ENCODE measurements at places on chromosomes 6 and 20.
A peak's percentile ranks its signal among the peaks of the same experiment; 100 is the strongest.

- DNase-seq = no peak
Measured at GRCh38 chr6:145075425-145075824, 659.9 kb downstream of the EPM2A start.

- DNase-seq = peak; percentile 81
Measured at GRCh38 chr20:25227317-25227831, 20.5 kb upstream of the PYGB start.

DNA sequence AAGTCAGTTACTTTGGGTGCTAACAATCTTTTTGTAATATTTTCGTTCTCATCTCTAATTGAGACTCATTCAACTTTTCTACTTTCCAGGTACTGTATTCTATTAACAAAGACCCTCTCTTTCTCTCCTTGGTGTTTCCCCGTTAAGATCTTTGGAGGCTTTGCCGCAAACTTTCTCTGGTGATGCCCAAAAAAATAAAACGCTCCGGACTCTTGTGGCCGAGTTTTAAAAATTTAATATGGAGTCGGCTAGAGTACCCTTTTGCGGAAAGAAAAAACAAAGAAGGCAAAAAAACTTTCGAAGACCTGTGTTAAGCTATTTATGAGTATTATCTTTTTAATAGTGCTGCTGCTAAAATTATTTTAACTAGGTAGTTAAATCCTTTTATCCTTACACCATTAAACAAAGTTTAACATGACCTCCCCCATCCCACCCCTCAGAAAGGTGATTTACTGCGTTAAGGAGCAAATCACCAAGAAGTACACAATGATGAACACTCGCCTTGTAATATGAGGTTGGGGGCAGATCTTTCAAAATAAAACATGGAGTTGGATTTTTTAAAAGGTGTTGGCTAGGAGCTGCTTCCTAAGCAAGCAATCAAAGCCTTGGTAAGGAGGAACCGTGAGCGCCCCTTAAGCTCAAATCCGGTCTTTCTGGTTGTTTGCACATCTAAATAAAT lies 10.0 kb downstream of the SIM1 start:
- DNase-seq = no peak

DNA sequence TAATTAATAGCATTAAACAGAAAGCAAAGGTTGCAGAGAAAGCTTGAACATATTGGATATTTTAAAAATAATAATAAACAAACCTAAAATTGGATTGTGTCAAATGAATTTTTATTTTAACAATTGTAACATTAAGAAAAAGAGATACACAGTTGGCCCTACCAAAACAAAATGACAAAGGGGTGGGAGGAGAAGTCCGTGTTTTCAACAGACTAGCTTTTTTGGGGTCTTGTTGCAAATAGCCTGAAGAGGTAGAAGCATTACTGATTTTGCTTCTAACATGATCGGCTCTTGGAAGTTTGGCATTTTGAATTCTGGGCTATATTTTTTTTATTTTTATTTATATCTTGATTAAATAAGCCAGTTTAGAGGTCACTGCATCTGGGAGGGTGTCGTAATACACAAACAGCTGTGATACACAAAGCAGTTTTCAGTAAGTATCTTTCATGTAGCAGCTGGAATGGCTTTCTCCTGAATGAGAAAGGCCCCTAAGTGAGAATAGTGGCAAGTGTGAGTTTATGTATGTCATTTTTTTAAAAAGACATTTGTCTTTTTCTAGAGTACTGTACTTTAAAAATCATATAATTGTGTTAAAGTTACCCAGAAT lies 85.5 kb upstream of the ZNF217 start:
- peak; percentile 42 for DNase-seq

GRCh38 chr6:26124781-26125685 lies 37.8 kb downstream of the HFE start:
- no peak for DNase-seq

DNA sequence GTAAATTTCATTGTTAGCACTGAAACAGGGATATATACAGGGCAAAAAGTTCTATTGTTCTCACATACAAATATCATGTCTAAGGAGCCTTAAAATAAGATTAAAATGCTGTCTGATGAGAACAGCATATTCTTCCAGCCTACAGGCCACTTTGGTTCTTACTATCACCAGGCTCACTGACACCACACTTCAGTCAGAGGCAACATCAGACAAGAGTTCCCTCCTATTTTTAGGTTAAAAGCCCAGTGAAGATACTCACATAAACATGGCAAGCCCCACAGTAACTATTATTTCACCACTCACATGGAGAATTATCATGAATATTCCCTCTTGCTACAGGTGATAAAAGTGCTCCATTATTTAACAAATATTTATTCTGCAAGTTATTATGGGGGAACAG lies 175.8 kb downstream of the ISM1 start:
- no peak for DNase-seq

DNA sequence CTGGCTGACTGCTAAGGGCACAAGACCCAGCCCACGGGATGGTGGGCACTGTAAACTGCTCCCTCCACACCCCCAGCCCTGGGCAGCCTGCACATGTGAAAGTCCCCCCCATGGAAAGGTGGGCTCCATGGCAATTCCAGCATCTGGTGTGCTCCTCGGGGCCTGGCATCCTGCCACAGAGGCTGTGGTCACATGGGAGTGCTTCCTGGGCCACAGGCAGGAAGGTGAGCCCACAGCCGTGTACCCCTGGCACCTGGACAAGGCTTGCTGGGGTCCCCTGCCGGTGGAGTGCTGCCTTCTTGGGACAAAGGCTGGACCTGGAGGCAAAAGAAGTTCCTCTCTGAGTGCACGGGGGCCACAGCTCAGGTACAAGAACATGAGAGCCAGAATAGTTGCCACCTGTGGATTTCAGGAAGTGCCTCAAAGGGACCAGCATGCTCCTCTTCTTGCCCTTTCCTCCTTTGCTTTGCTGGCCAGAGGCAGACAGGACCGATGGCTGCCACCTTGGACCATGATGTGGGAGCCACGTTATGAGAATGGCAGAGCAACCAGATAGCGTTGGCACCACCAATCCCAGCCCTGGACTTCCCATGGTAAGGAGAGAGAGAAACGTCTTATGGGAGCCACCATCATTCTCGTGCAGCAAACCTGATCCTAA lies 120.2 kb upstream of the MLN start:
- no peak for DNase-seq

GRCh38 chr6:140537834-140538705 lies 1163.6 kb upstream of the CITED2 start:
- DNase-seq = peak; percentile 100

GRCh38 chr20:22475662-22476061 lies 108.7 kb downstream of the FOXA2 start:
- no peak for DNase-seq

GRCh38 chr6:156884306-156884705 lies 107.1 kb downstream of the ARID1B start:
- DNase-seq = no peak

DNA sequence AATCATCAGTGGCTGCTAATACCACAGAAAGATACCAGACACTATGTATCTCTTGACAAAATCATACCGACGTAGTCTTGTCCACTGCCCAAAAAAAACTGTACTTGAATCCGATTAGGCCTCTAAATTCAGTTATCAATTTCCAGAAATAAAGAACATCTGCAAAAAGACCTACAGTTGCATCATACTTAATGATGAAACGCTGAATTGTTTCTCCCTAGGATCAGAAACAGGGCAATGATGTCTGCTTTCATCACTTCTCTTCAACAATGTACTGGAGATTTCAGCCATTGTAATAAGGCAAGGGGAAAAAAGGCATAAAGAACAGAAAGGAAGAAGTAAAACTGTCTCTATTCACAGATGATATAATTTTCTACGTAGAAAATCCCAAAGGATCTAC lies 152.0 kb downstream of the TASP1 start:
- DNase-seq = no peak

- no peak for DNase-seq
Measured at GRCh38 chr20:52291109-52291508, 99.5 kb upstream of the ZFP64 start.

DNA sequence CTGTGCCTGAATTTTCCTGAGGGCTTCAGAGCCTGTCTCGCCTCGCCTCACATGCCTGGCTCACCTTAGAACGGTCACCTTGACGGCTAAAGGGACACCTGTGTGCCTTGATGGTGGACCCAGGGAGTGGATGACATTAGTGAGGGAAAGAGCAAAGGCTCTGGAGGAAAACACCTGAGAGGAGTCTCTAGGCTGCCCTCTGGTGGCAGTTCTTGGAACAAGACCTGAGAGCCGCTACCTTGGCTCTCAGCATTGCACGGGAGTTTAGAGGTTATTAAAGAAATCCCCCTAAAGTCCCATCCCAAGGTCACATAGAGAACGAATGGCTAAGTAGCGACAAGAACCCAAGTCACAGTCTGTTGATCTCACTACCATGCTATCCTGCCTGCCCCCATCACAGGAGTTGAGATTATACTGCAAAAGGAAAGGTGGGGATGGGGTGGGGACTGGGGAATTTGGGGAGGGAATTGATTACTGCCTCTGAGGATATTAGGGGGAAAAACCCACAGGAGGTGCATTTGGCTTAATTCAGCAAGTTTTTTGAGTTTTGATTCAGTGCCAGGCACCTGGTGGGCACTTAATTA lies 7.9 kb upstream of the CDSN start:
- DNase-seq = peak; percentile 21

DNA sequence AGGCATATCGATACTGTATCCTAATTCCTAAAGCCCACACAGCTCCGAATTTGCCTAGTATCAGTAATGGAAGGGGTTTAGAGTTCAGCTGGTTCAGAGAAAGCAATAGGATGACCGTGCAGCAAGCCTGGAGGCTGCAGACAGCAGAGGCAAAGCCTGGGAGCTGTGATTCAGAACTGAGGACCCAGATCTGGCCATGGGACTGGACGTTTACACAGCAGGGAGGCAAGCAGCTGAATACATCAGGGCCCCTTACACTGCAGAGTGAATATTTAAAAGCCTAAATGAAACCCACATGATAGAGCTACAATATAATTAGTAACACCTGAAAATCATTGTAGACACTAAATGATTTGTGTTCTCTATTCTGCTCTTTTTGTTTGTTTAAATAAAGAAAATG lies 38.0 kb downstream of the ELOVL2 start:
- DNase-seq = no peak

- no peak for DNase-seq
Measured at GRCh38 chr20:95215-95614, 7.7 kb downstream of the DEFB125 start.

DNA sequence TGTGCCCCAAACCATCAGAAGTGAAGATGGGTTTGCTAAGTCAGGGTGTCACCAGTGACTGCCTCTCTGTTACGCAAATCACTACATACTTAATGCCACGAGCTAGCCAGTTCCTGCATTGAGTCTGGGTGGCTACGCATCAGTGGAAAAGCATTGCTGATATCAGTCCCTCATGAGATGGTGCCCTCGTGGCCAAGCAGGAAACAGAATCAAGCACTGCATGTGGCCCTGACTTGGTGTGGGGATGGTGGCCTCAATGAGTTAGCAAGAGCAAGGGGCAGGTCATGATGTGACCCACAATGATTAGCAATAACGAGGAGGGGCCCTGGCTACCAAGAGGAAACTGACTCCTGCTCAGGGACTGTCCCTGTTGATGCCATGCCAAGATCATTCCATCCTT lies 51.6 kb upstream of the FNDC1 start:
- no peak for DNase-seq

- DNase-seq = no peak
Measured at GRCh38 chr20:44079291-44079690, 107.7 kb downstream of the JPH2 start.

- no peak for DNase-seq
Measured at GRCh38 chr20:49862607-49863200, 50.1 kb downstream of the SLC9A8 start.

- DNase-seq = no peak
Measured at GRCh38 chr20:61049684-61050083, 202.4 kb upstream of the CDH4 start.

- DNase-seq = no peak
Measured at GRCh38 chr6:3220366-3220765, 7.1 kb downstream of the TUBB2B start.

DNA sequence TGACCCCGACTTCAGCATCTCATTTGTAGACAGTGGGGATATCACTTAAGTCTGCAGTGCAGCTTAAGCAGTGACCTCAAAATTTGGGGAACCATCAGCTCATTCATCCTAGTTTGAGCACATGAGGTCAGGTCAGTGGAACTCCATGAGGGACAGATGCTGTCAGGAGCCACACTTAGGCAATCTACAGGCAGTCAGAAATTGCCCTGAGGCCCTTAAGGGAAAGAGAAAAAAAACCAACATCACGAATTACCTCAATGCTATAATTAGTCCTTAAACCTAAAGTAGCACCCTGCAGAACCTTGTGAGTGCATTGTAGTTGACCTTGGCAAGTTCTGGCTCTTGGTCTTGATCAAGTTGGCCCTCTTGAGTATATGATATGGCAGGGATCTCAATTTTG lies 21.1 kb downstream of the TMEM74B start:
- no peak for DNase-seq

DNA sequence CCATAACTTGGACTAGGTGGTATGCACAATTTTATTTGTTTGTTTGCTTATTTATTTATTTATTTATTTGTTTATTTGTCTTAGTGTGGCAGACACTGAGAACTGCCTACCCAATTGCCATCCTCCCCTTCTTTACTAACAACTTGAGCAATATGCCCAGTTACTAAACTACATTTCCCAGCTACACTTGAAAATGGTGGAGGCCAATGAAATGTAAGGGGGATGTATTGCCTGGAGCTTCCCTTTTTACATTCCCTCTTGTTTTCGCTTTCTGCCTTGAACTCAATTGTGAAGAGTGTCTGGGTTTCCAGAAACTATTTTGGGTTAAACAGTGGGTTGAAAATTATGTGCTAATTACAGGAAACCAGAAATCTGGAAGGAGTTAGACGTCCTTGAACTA lies 152.7 kb upstream of the FKBP1C start:
- no peak for DNase-seq

DNA sequence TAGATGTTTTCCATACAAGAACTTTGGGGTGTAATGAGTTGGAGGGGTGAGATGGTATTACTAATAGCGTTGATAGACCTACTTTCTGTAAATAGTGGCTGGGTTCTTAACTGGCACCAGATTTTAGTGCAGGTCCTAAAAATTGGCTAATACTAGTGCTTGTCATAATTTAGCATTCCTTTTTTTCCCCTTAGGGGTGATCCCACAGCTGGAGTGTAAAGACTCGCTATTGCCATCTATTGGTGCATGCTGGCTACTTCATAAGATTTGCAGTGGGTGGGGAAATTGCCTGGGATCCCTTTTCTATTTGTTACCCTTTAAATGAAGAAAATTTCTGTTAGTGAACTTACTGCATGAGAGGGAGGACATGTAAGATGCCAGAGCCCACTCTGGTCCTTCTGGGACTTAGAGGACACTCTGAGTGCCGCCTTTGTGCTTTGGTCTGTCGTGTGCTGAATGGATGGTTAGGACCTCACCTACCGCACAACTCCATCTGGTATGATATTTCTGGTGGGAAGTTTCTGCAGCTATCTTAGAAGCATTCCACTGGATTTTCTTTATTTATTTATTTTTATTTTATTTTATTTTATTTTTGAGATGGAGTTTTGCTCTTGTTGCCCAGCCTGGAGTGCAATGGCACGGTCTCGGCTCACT lies 195.5 kb downstream of the JARID2 start:
- peak; percentile 81 for DNase-seq

- DNase-seq = no peak
Measured at GRCh38 chr6:23368557-23368956, 757.5 kb upstream of the NRSN1 start.

- DNase-seq = peak; percentile 99
Measured at GRCh38 chr6:156662025-156662445, 115.1 kb upstream of the ARID1B start.

All from AG10803 (cell line).